ENCODE measurements at places on chromosomes 1 and 21. TPM values are rescaled to one million over a fixed set of nuclear protein-coding genes. Genes with fewer than 3 reads are reported as not detected.

DNA sequence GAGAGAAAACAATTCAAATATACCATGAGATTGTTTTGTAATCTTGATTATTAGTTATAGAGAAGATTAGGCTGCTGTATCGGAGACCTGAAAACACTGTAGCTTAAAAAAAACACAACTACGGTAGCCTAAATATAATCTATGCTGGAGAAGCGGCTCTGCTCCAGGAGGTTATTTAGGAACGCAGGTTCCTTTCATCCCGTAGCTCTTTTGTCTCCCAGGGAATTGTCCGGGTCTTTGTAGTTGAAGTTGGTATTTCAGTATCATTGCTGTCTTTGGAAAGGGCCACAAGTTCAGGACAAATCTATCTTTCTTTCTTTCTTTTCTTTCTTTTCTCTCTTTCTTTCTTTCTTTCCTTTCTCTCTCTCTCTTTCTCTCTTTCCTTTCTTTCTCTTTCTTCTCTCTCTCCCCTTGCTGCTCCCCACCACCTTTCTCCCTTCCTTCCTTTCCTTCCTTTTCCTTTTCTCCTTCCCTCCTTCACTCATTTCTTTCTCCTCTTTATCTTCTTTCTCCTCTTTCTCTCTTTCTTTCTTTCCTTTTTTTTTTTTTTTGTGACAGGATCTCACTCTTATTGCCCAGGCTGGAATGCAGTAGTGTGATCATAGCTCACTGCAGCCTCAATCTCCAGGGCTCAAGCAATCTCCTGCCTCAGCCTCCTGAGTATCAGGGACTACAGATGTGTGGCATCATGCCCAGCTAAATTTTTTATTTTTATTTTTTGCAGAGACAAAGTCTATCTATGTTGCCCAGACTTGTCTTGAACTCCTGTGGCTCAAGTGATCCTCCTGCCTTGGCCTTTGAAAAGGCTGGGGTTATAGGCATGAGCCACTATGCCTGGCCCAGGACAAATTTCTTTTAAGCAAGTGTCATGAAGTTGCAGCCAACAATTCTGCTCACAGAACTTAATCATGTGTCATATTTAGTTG, 10.9 kb upstream of the NFIA start:
- DNase-seq: no peak

- no peak for DNase-seq
Observed at GRCh38 chr1:206089341-206089740, 27.8 kb downstream of the AVPR1B start.

KCNE2 gene
- total RNA-seq: not detected

KIF21B gene
- 4.2 TPM for total RNA-seq

- DNase-seq: no peak
Observed at GRCh38 chr1:151888972-151889570, 20.2 kb downstream of the THEM4 start.

DNA sequence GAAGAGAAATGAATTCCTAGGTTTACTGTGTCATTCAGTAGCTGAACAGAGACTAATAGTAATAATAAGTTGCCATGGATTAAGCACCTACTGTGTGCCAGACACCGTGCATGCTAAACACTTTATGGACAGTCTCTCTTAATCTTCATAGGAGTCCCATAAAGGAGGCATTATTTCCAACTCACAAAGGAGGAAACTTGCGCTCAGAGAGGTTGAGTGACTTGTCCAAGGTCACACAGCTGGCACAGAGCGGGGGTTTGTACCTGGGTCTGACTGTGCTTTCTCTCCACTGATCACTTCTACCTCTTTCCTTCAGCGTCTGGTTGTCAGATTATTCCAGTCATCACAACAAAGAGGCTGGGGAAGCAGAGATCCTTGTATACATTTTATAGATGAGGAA, 91.3 kb downstream of the KIRREL1 start:
- DNase-seq: no peak

DNA sequence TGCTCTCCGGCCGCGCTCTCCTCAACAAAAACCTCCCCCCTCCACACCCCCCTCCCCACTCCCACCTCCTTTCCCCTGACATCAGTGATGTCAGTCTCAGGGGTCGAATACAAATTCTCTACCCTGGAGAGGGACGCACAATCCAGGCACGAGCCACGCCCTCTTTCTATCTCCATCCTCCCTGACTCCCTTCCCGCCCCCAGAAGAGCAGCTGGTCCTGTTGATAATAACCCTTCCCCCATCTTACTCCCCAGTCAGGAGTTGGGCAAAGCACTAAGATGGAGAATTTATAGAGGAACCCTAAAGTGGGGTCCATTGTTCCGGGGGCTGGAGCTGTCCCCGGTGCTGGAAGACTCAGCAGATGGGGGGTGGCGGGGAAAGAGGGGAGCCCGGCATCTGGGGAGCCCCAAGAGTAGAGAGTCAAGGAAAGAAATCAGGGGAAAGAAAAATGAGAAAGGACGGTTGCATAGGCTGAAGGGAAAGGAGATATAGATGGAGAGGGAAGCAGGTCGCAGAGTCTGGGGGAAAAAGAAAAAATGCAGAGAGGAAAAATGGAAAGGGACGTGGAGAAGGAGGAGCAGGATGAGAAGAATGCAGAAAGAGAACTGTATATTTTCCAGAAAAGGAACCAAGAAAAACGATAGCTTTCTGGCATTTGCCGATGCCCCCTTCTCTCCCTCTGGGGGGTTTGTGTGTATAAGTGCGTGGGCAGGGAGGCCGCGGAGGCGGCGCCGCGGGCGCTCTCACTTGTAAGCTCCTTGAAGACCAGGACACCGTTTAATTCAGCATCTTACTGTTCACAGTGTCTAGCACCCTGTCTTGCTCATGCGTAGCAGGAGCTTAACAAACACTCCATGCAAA, at the start of gene CELF3:
CELF3 (minus strand) TSS at position 33 of the 861 bp plus-strand sequence. CDS start 783 bp downstream, outside the sequence.
- no peak for DNase-seq

DNA sequence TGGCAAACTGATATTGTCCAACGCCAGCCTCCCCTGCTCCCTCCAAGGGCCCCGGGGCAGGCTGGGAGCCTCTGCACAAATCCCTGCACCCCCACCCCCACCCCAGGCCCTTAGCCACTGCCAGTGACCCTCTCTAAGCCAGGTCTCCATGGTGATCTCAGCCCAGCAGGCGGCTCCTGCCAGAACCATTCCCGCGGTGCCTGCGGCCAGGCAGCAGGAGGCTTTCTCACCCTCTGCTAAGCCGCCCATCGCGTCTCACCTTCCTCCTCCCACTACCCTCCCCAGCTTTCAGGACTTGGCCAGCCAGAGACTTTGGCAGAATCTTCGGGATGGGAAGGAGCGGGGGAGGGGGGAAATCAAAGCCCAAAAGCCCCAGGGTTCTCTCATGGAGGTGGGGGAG, 46.8 kb upstream of the WASF2 start:
- no peak for DNase-seq

TTC22 gene
- not detected for total RNA-seq

DNA sequence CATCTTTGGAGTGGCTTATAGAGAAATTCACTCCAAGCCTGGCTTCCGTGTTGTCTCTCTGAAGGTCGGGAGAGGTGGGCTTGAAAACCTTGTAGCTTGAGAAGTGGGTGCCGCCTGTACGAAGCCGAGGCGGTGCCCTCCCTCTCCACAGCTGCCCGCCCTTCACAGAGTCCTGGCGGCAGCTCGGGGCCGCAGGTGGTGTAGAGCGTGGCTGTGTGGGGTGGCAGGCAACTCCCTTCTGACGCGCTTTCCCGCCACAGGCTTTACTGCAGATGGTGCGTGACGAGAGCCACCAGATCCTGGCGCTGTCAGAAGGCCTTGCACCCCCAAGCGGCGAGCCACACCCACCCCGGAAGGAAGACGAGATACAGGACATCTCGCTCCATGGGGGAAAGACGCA, 33.1 kb upstream of the DIP2A start:
- no peak for DNase-seq

TFF2 gene
- total RNA-seq: 17.0 TPM

GRCh38 chr1:19437891-19438294, 47.4 kb downstream of the CAPZB start:
- DNase-seq: peak; percentile 64

GRCh38 chr1:185154912-185155513, 1.7 kb downstream of the TRMT1L start:
- DNase-seq: no peak

DNA sequence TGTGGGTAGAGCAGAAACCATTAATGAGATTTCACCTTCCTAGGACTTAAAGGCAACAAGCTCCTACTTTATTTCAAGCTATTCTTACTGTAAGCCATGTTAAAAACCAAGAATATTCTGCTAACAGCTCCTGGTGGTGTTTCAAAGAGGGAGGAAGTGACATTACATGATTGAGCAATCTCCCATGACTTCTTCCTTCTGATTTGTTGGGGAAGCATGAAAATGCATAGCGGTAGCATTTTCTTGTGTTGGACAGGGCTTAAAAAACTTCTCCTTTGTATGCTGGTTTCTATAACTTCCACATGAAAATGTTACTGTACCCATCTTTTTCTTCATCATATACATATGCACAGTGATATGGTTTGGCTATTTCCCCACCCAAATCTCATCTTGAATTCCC, 297.0 kb upstream of the SNX7 start:
- no peak for DNase-seq

DNA sequence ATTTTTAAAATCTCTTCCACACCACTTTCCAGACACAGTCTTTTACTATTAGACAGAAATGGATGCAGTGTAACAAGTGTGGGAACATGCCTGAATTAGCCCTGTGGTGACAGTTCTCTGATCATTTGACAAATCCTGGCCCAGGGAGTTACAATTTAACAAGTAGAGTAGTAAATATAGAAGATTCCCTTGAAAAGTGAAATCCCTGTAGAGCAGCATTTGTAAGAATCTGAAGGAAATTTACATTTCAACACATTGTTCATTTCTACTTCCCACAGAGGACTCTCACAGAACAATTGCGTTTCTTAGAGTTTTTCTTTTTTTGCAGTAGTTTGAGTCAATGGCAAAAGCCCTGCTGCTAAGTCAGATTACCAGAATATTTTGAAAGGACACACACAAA, 458.3 kb upstream of the BRINP3 start:
- no peak for DNase-seq

DNA sequence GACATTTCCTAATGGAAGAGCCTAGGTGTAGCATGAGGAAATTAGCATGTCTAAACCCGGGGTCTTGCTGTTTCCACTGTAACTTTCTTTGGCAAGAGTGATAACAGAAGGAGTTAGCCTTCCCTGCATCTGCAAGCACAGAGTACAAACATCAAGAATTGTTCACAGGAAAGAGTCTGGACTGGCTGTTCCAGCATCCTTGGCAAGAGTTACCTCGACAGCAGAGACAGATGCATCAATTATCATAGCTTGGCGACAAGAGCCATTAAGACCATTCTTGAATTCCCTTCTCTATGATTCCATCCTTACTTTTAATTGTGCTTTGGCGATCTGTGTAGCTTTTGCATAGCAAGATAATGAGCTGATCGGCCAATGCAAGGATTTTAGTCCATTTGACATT, 82.8 kb upstream of the RALGPS2 start:
- DNase-seq: no peak

NEXN gene
- total RNA-seq: 120 TPM

ADAMTSL4 gene
- 28.4 TPM for total RNA-seq

DNA sequence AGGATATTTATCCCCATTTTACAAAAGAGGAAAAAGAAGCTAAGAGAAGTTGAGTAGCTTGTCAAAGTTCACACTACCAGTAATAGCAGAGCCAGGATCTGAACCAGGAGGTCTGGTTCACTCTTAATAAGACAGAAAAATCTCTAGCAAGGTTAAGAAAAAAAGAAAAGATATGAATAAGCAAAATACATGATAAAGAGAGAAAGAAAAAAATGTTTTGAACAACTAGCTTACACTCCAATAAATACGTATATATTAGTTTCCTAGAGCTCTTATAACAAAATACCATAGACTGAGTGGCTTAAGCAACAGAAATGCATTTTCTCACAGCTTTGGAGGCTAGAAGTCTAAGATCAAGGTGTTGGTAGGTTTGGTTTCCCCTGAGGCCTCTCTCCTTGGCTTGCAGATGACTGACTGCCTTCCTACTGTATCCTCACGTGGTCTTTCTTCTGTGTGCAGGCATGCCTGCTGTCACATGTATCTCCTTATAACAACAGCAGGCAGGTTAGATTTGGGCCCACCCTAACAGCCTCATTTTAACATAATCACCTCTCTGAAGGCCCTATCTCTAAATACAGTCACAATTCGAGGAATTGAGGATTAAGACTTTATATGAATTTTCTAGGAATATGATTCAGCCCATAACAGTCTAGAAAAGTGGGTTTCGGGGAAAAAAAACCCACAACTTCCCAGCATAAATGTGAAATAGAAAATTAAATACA, 60.4 kb downstream of the LEPR start:
- DNase-seq: no peak

DNA sequence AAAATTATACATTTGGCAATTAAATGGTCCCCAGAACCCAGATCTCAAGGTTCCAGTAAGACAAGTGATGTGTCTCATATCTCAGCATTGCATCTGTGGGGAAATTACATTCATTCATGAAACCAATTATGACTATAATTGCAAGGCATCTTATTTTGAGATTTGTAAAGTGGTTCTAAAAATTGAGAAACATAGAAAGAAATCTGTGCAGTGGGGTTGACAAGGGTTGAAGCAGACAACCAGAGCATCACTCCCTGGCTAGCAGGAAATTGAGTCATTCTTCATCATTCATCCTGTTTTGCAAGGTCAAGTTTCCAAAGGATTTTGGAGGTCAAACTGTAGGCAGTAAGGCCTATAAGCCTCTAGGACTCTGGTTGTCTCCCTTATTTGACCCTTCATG, 25.1 kb upstream of the MROH9 start:
- DNase-seq: no peak

UTS2 gene
- total RNA-seq: not detected

GRCh38 chr1:152107984-152108881, 7.0 kb downstream of the TCHH start:
- DNase-seq: no peak

- DNase-seq: no peak
Observed at GRCh38 chr1:87334351-87335174, 5.9 kb downstream of the LMO4 start.

POU3F1 gene
- not detected for total RNA-seq

GRCh38 chr1:32886004-32886827, at the start of gene HPCA:
Gene HPCA (plus strand): TSS chr1:32886491. CDS start chr1:32888899, 2,408 bp downstream.
- DNase-seq: no peak

RGS7 gene
- not detected for total RNA-seq

GRCh38 chr1:26861889-26862378, 1.0 kb upstream of the SFN start:
- DNase-seq: no peak

- no peak for DNase-seq
Observed at GRCh38 chr1:113391649-113392271, 1.4 kb downstream of the MAGI3 start.
